CD4-positive, alpha-beta T cell treated with Interleukin-4 for 1 hour (primary cell): ENCODE measurements at places on chromosomes 4 and X.

DNA sequence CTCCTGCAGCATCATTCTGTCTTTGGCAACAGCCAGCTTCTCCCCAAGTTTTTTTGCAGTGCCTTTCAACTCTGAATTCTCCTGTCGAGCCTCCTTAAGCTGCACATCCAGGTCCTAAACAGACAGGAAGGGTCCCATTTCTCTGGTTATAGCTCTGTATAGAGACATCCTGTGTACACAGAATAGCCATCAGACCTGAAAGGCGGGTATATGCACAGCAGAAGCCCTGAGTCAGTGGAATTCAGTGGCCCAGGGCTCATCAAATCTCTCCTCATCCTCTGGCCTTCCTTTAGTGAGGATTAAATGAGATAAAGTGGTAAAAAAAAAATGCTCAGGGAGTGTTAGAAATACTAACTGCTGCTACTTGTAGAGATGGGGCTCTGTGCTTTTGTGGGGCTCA, 73.8 kb downstream of the FAM184B start:
- DNase-seq: no peak

DNA sequence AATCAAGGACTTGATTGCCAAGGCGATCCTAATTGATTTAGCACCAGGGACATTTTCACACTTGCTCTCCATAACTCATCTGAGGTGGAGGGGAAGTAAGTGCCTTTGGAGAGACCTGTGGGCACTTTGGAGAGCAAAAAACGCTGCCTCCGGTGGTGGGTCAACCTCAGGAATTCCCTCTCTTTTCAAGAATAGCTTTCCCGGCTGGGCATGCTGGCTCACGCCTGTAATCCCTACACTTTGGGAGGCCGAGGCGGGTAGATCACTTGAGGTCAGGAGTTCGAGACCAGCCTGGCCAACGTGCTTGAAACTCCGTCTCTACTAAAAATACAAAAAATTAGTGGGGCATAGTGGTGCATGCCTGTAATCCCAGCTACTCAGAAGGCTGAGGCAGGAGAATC, 49.2 kb downstream of the PRPS1 start:
- DNase-seq: no peak

GRCh38 chr4:68630371-68630770, 40.1 kb downstream of the UGT2B15 start:
- DNase-seq: no peak

GRCh38 chr4:15385928-15386327, 41.9 kb upstream of the C1QTNF7 start:
- no peak for DNase-seq

GRCh38 chrX:48480142-48480541, 4.1 kb downstream of the FTSJ1 start:
- DNase-seq: no peak

DNA sequence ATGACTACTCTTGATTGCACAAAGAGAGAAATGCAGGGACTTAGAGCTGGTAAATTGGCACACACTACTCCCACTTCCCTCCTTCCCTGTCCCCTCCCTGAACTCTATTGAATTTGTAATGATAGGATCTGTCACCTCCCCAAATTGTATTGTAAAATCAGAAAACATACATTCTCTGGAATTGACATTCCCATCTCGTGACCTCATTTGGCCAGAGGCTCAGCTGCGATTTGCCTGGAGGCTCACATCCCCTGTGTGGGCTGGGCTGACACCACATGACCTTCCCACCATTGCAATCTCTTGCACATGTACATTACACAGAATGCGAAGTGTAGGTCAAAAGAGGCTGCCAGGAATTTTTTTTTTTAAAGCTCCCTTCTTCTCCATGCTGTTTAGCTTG, 172.1 kb downstream of the MID1IP1 start:
- DNase-seq: no peak

- DNase-seq: no peak
These were observed 178.3 kb downstream of the TMA16 start for GRCh38 chr4:163672751-163673150.

DNA sequence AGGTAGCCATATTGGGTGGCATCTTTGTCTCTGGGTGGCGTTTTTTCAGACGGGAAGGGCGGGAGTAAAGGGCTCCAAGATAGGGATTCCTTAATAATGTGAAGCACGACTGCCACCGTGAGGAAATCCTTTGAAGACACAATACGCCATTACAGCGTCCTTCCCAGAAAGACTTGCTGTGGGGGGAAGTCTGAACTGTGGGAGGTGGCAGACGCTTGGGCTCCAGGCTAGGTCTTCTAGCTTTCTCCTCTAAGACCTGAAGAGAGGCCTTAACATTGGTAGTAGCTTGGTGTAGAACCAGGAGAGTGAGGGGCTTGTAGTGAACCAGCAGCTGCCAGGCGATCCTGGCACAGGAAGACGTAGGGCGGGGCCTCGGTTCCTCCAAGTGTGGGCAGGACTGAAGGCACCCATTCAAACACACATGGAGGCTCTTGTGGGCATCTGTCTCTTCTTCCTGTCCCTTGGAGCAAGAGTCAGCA, 197.3 kb downstream of the OR13H1 start:
- DNase-seq: no peak

GRCh38 chrX:12751887-12752286, 39.3 kb upstream of the PRPS2 start:
- no peak for DNase-seq

DNA sequence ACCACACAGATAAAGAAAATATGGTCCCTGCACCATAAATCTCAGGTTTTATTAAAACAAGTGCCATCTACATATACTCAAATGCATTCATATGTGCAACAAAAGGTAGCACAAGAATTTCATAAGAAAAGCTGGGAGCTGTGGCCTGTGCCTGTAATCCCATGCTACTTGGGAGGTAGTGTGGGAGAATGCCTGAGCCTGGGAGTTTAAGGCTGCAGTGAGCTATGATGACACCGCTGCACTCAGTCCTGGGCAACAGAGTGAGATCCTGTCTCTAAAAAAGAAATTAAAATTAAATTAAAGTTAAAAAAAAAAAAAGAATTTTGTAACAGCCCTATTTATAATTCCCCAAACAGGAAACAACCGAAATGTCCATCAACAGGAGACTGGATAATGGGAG, 81.3 kb upstream of the JADE1 start:
- DNase-seq: no peak

- DNase-seq: no peak
These were observed 223.0 kb downstream of the COX18 start for GRCh38 chr4:72846280-72847111.

GRCh38 chrX:153922932-153923857, 2.9 kb downstream of the ARHGAP4 start:
- DNase-seq: no peak

DNA sequence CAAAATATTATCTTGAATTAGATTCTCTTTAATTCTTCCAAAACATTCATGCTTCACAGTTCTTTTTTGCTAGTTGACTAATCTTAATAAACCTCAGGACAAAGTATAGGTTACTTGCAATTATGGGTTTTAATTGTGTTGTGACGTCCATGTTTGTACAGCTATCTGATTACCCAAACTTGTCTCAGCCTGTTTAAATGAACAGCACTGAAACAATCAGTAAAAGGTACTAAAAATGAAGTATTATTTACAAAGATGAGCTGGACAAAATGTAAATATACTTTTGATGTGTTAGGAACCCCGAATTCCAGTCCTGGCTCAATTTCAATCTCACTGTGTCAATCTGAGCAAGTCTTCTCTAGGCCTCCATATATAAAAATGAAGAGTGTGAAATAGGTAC, 57.4 kb upstream of the SLC6A14 start:
- no peak for DNase-seq

GRCh38 chrX:29798469-29798868, 416.9 kb upstream of the MAGEB2 start:
- DNase-seq: no peak

DNA sequence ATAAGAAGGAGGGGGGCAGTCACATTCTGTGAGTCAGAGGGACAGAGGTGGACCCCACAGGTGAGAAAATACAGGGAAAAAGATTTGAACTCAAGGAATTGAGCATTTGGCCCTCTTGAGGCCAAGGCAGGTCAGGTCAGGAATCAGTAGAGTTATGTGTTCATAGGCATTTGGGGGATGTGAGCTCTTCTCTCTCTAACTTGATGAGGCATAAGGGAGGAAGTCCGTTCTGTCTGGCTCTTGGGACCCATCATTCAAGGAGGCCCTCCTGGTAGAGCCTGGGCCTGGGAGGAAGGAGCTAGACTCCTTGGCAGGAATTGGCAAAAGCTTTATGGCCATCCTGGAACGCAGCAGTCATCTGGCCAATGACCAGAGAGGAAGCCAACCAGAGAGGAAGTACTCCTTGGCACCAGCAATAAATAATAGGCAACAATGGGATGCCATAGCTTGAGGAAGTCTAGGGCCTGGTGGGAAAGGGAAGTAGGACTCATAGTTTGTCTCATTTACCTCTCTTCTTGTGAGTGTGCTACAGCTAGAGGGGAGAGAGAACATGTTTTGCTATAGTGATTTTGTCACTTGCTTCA, 53.0 kb downstream of the MSN start:
- DNase-seq: no peak

DNA sequence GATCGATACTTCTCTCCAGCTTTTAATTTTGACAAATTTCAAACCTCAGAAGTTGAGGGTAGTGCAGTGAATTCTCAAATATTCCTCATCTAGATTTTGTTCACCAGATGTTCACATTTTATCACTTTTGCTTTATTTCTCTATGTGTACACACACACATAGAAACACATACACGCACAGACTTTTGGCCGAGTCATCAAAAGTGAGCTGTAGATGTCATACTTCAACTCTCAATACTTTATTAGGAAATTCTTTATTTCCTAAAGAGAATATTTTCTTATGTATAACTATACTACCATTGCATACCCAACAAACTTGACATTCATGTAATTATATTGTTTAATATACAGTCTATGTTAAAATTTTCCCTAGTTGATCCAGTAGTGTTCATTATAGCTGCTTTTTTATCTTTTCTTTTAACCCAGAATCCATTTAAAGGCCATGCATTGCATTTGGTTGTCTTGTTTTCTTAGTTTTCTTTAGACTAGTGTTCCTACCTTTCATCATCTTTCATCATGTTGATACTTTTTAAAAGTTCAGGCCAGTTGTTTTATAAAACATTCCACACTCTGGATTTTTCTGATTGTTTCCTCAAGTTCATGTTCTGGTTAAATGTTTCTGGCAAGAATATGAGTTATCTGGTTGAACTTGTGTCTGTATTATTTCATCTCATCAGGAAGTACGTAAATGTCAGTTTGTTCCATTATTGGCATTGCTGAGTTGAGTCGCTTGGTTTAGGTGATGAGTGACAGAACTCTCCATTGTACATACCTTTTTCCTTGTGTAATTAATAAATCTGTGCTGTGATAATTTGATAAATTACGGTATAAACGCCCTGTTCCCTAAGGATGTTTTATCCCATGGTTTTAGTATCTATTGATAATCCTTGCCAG, 94.1 kb upstream of the TLR2 start:
- DNase-seq: no peak

DNA sequence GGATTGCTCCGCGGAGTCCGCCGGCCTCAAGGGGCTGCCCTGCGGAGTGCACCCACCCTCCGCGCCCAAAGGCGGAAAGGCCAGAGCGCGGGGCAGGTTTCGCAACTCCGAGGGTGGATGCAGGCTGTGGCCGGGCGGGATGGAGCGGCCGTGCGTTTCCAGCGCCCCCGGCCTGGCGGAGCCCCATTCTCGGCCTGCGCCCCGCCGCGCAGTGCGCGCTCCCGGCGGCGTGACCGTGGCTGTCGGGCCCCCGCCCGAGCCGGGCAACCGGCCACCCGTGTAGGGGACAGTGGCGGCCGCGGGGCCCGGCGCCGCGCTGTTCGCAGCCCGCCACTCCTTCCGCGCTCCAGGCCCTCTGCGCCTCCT, 331 bp downstream of the SETD7 start:
- DNase-seq: no peak

DNA sequence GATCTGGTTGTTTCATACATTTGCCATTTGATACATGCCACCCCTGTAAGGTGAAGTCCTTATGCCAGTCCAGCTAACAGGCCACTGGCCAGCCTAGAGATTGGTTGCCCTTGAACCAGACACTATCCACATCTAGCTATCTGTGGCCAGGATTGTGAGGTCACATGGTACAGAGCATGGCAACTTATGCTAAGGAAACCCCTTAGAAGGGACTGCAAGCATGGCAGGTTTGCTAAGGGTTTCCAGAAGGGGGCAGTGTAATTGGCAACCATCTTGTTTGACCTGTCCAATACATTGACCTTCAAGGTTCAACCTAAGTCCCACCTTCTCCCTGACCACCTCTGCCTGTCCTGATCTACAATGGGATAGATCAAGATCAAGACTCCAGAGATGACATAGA, 47.5 kb downstream of the SMC1A start:
- DNase-seq: no peak

DNA sequence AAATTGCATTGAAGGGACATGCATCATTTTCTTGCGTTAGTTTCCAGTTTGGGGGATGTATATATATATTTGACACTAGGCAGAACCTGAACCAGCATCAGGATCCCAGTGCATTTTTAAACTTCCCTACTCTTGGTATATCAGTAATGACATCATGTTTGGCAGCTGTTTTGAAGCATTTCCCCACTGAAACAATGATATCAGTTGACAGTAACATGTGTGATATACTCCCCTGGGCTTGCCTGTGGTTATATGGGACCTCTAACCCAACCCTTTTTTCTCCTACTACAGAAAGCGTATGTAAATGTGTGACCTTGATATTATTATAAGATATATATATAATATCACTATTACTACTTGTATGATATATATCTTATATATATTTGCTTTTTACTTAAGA, 225.9 kb upstream of the CASK start:
- DNase-seq: no peak

DNA sequence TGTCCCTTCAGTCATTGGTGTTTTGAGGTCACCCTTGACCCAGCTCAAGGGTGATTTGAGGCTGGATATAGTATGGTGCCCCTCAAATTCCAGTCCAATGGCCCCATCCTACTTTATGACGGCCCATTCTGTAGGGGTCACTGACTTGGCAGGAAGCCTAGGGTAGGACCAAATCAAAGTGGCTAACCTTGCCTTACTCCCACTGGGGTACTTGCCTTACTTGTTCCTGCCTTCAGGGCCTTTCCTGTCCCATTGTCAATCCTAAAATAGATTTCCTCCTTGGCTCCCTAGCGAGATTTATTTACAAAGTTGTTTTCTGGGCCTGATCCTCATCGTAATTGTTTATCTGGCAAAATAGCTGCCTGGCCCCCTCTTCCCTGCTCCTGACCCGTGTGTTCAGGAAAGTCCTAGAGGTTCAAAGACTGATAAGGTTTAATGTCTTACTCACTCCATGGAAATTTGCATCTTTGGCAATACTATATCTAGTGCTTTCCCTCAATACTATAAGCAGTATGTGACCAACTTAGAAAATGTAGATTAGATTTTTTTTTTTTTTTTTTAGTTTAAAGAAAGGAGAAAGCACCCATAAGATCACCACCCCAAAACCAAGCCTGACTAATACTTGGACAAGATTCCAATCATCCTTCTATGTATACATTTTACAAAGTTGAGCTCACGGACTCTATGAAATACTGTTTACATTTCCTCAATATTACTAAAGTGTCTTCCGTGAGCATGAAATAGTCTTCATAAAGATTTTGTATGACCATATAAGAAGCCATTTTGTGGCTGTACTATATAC, 44.8 kb downstream of the MSN start:
- DNase-seq: no peak
